ENCODE measurements at places on chromosomes 1 and 21.

- DNase-seq = no peak
Observed at GRCh38 chr1:108050911-108051629, 86.1 kb upstream of the VAV3 start.

DNA sequence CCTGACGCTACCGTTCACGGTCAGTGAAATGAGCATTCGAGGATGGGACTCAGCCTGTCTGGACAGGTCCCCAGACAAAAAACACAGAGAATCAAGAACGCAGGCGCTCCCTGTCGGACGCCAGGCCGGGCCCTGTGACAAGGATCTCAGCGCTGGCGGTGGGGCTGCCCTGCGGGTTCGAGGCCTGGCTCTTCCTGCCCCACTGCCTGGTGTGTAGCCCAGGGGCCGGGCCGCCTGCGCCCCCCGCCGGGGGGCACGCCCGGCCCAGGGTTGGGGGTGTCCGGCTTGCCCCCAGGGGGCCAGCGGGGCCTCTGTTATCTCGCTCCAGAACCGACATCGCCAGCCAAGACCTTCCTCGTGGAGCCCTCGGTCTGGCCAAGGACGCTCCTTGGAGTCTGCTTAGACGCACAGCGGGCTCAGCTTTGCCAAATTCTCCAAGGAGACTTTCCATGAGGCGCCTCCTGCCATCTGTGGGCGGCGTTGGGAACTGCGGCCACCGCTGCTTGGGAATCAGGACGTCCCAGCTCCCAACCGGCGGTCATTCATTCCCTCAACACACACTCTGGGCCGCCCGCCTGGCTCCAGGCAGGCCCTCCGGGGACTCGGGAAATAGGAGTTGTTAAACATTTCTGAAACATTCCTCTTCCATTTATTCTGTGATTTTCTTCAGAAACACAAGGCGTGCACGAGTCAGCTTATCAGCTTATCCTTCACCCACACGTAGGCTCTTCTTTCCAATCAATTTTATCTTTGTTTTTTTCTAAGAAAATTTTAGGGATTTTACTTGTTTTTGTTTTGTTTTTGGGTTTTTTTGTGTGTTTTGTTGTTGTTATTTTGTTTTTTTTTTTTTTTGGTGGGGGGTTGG is 11.3 kb upstream of the RIPK4 start:
- peak; percentile 94 for DNase-seq

DNA sequence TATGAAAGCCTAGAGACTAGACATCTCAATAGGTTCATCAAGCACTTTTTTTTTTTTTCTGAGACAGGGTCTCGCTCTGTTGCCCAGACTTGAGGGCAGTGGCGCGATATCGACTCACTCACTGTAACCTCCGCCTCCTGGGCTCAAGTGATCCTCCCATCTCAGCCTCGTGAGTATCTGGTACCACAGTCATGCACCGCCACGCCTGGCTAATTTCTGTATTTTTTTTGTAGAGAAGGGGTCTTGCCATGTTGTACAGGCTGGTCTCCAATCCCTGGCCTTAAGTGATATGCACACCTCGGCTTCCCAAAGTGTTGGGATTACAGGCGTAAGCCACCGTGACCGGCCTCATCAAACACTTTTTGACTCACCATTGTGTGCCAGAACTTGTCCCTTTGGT is 613 bp upstream of the GPATCH4 start:
- DNase-seq = no peak

DNA sequence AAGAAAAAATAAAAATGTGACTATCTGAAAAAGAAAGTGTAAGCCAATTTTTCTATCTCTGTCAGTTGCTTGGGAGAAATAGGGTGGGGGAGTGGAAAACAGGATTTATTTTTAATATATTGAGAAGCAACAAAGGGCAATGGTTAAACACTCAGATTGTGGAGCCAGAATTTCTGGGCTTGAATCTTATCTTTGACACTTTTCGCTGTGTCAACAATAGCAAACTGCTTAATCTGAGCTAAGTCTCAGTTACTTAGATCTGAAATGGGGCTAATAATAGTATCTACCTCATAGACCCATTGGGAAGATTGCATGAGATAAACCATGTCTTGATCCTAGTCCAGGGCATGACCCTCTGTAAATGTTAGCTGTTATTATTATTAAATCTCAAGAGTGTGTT is 468.1 kb downstream of the ADGRL2 start:
- no peak for DNase-seq

- DNase-seq = no peak
Observed at GRCh38 chr1:172380441-172381244, 39.8 kb upstream of the C1orf105 start.
